ENCODE measurements at places on chromosomes 16 and 17.

- DNase-seq: no peak
Measured at GRCh38 chr17:74767111-74767516, 9.0 kb downstream of the NAT9 start.

GRCh38 chr16:4515611-4516233, 22.9 kb downstream of the CDIP1 start:
- DNase-seq: no peak

DNA sequence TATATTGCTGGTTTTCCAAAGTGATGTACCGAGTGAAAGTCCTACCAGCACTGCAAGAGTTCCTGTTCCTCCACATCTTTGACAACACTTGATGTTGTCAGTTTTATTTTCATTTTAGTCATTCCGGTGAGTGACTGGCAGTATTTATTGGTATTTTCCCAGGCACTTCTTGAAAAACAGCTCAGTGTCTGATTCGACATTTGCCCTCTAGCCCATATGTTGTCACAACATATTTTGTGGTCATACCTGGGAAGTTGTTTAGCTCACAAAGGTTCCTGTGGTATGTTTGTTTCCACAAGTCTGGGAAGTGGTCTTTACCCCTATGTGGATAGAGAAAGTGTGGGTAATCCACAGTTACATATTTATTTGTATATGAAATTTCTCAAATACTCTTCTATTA, 463.6 kb downstream of the HAPSTR1 start:
- DNase-seq: no peak

- no peak for DNase-seq
Measured at GRCh38 chr17:10702574-10702973, 5.2 kb downstream of the ADPRM start.

GRCh38 chr17:4474093-4474492, 24.6 kb upstream of the SPNS2 start:
- no peak for DNase-seq

- DNase-seq: peak; percentile 76
Measured at GRCh38 chr16:526181-527014, 1.1 kb upstream of the CAPN15 start.

DNA sequence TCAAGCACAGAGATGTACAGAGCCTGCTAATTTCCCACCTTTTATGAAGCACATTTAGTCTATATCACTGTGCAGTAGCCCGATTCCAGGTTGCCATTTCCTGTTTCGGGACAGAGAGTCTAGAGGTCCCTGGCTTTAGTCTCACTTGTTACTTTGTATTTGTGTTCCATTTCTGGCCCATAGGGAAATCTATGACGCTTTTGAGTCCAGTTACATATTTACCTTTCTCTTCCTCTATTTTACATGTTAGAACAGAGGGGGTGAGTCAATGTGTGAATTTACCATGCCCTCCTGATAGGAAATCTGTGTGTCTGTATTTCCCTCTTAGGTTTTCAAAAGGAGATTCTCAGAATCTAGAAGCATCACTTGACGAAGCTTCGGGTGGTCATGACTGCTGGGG, 227.1 kb upstream of the ZFHX3 start:
- no peak for DNase-seq
